ENCODE measurements at places on chromosomes 7 and 10. TPM values are rescaled to one million over a fixed set of nuclear protein-coding genes. Genes with fewer than 3 reads are reported as not detected.
A peak's percentile ranks its signal among the peaks of the same experiment; 100 is the strongest.

LIPF gene
- total RNA-seq, result not detected

BEND7 gene
- total RNA-seq, result 5.5 TPM

CHAT gene
- total RNA-seq, result not detected

ABCC2 gene
- 0.24 TPM for total RNA-seq

PRPF18 gene
- total RNA-seq, result 31.0 TPM

COX19 gene
- total RNA-seq, result 8.6 TPM

EXOC6 gene
- total RNA-seq, result 8.0 TPM

- no peaks in the 10 kb centered on the region for H3K4me1 ChIP-seq
- no peak overlapping the region for H3K27ac ChIP-seq
- no peak for DNase-seq
- H3K27me3 ChIP-seq, result no peaks in the 10 kb centered on the region
- H3K36me3 ChIP-seq, result no peaks in the 10 kb centered on the region
These were observed 48.0 kb downstream of the HSPA12A start for GRCh38 chr10:116694243-116694926.

GRCh38 chr10:78459639-78460037 is 426.0 kb downstream of the RPS24 start:
- H3K4me3 ChIP-seq, result no peak overlapping the region
- 0 out of 2 replicates have a peak, but pooled peaks cover 7% of the 10 kb centered on the region for H3K4me1 ChIP-seq
- H3K27ac ChIP-seq, result no peak overlapping the region
- no peaks in the 10 kb centered on the region for H3K27me3 ChIP-seq
- DNase-seq, result no peak

- H3K4me1 ChIP-seq, result peaks cover 24% of the 10 kb centered on the region
- no peaks in the 10 kb centered on the region for H3K36me3 ChIP-seq
- H3K4me3 ChIP-seq, result no peak overlapping the region
These were observed 144.9 kb upstream of the CELF2 start for GRCh38 chr10:10872764-10873163.

DNA sequence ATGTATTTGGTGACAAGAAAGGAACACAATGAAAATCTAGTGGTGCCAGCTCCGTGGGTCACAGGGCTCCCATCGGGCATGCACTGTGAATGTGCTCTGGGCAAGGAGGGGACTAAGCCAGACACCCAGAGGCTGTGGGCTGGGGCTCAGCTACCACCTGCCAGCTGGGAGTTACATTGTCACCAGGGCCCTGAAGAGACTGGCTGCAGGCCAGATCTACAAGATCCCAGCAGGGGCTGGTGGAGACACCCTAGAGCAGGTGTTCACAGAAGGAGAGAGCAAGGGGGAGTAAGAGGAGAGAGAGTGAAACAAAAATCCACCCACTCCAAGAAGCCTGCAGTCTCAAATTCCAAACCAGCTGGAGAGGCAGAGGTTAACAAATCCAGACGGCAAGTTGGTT is 116.6 kb upstream of the ADCY1 start:
- no peak overlapping the region for H3K4me3 ChIP-seq
- H3K27me3 ChIP-seq, result peaks cover 8% of the 10 kb centered on the region
- no peaks in the 10 kb centered on the region for H3K36me3 ChIP-seq
- no peaks in the 10 kb centered on the region for H3K4me1 ChIP-seq
- no peak overlapping the region for H3K27ac ChIP-seq
- peak; percentile 50 for DNase-seq

GRCh38 chr10:130194194-130194990 is 58.2 kb downstream of the GLRX3 start:
- no peaks in the 10 kb centered on the region for H3K4me1 ChIP-seq
- no peak overlapping the region for H3K4me3 ChIP-seq
- H3K27ac ChIP-seq, result no peak overlapping the region
- DNase-seq, result no peak

DNA sequence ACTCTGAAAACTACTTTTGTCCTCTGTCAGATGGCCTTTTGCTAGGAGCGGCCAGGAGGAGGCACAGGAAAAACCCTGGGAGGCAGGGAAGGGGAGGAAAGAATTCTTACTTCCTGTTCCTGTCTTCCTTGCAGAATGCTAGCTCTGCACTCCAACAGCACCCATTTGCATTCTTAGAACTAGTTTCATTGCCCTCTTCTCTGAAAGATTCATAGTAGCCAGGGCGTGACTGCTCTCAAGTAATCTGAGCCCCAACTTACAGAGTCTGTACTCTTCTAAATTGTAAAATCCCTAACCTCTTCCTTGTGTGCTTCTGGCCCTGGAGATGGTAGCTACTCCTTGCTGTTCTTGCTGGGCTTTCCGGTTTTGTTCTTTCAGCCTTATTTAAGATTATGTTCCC is 75.3 kb upstream of the STEAP1 start:
- no peak overlapping the region for H3K27ac ChIP-seq
- H3K4me3 ChIP-seq, result no peak overlapping the region
- H3K4me1 ChIP-seq, result no peaks in the 10 kb centered on the region
- H3K36me3 ChIP-seq, result no peaks in the 10 kb centered on the region

DNA sequence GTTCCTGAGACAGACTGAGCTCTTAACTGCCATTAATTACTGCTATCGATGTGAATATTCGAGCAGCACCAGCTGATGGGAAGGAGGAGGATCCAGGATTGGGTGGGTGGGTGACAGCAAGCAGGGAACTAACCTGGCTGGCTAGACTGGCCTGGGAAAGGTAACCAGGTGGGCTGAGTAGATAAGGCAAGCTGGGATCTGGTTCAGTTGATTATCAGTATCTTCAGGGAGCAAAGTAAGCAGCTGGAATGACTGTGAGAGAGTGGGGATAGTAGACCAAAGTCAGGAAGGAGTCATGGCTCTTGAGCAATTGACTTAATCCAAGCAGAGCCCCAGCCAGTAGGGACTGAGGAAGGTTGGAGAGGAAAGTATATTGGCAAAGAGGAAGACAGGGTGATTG is 46.9 kb upstream of the KMT2E start:
- no peaks in the 10 kb centered on the region for H3K36me3 ChIP-seq
- no peak overlapping the region for H3K27ac ChIP-seq
- H3K4me3 ChIP-seq, result no peak overlapping the region

DNA sequence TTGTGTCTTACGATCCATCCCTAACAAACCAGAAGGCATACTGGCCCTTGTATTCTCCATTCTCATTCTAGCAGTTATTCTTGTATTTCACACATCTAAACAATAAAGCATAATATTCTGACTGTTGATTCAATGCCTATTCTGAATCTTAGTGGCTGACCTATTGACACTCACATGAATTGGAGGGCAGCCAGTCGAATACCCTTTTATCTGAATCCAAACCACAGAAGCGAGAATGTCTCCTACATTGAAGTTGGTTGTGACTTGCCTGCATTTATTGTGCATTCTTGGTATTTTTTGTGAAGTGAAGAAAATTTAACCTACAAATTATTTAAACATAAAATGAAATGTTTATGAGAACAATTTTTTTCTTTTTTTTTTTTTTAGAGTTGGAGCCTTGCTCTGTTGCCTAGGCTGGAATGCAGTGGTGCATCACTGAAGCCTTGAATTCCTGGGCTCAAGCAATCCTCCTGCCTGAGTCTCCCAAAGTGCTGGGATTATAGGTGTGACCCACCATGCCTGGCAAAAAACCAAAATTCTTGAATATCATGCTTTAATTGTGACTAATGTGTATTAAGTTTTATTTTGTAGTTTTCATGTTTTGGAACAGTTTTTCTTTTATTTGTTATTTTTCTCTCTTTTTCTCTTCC is 22.7 kb downstream of the EXOC4 start:
- no peak overlapping the region for H3K4me3 ChIP-seq
- no peak overlapping the region for H3K27ac ChIP-seq
- peaks cover 10% of the 10 kb centered on the region for H3K36me3 ChIP-seq
- H3K27me3 ChIP-seq, result no peaks in the 10 kb centered on the region
- no peak for DNase-seq

GRCh38 chr10:129780901-129781795 is 182.9 kb downstream of the EBF3 start:
- H3K36me3 ChIP-seq, result no peaks in the 10 kb centered on the region
- no peak for DNase-seq
- H3K4me1 ChIP-seq, result no peaks in the 10 kb centered on the region
- no peaks in the 10 kb centered on the region for H3K27me3 ChIP-seq
- H3K4me3 ChIP-seq, result no peak overlapping the region

GRCh38 chr10:44668336-44668735 is 242.8 kb upstream of the TMEM72 start:
- no peak for DNase-seq
- no peaks in the 10 kb centered on the region for H3K4me1 ChIP-seq
- no peaks in the 10 kb centered on the region for H3K27me3 ChIP-seq
- no peak overlapping the region for H3K4me3 ChIP-seq
- H3K27ac ChIP-seq, result no peak overlapping the region
- H3K36me3 ChIP-seq, result no peaks in the 10 kb centered on the region

GRCh38 chr7:128323459-128324367 is 20.0 kb downstream of the RBM28 start:
- H3K27ac ChIP-seq, result no peak overlapping the region
- no peaks in the 10 kb centered on the region for H3K4me1 ChIP-seq
- no peaks in the 10 kb centered on the region for H3K27me3 ChIP-seq
- H3K36me3 ChIP-seq, result peaks cover 69% of the 10 kb centered on the region
- no peak overlapping the region for H3K4me3 ChIP-seq

DNA sequence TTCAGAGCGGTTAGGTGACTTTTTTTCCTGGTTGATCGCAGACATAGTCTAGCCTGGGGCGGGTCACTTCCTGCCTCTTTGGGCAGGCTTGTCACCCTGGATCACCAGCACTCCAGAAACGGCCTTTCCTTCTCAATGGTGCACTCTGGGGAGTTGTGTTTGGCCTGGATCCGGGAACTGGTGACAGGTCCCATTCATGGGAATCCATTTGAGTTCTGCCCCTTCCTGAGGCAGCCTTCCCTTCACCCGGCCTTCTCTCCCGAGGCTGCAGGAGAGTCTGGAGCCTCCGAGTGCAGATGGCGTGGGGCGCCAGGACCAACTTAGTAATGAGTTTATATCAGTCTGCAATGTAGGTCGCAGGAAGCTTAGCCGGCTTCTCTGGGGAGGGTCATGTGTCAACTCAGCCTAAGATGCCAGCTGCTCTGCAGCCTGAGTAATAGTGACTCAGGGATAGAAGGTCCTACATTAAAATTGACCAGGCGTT is 54.2 kb downstream of the TACR2 start:
- H3K27me3 ChIP-seq, result no peaks in the 10 kb centered on the region
- no peak overlapping the region for H3K4me3 ChIP-seq
- DNase-seq, result peak; percentile 20
- no peaks in the 10 kb centered on the region for H3K36me3 ChIP-seq

GRCh38 chr10:104811166-104811565 is 170.1 kb downstream of the SORCS3 start:
- no peak for DNase-seq
- H3K4me3 ChIP-seq, result no peak overlapping the region
- no peak overlapping the region for H3K27ac ChIP-seq
- H3K27me3 ChIP-seq, result no peaks in the 10 kb centered on the region
- H3K4me1 ChIP-seq, result peaks cover 15% of the 10 kb centered on the region

- DNase-seq, result no peak
- no peak overlapping the region for H3K27ac ChIP-seq
- no peaks in the 10 kb centered on the region for H3K4me1 ChIP-seq
These were observed 151.5 kb upstream of the FAM3C start for GRCh38 chr7:121547544-121548092.

GRCh38 chr10:86018735-86019058 is 347.9 kb downstream of the GRID1 start:
- no peaks in the 10 kb centered on the region for H3K4me1 ChIP-seq
- H3K27me3 ChIP-seq, result no peaks in the 10 kb centered on the region
- no peak overlapping the region for H3K4me3 ChIP-seq
- no peak for DNase-seq

- DNase-seq, result no peak
- H3K27ac ChIP-seq, result no peak overlapping the region
- H3K36me3 ChIP-seq, result no peaks in the 10 kb centered on the region
- H3K4me1 ChIP-seq, result peaks cover 5% of the 10 kb centered on the region
These were observed 395.2 kb downstream of the TFEC start for GRCh38 chr7:115635376-115635775.

GRCh38 chr7:44073664-44074348 is 8.4 kb upstream of the PGAM2 start:
- no peaks in the 10 kb centered on the region for H3K36me3 ChIP-seq
- no peaks in the 10 kb centered on the region for H3K27me3 ChIP-seq
- H3K4me3 ChIP-seq, result no peak overlapping the region
- no peak overlapping the region for H3K27ac ChIP-seq
- peaks cover 15% of the 10 kb centered on the region for H3K4me1 ChIP-seq

- H3K27ac ChIP-seq, result no peak overlapping the region
- no peaks in the 10 kb centered on the region for H3K36me3 ChIP-seq
- no peak overlapping the region for H3K4me3 ChIP-seq
These were observed 89.4 kb upstream of the CNTNAP2 start for GRCh38 chr7:146027243-146027642.

GRCh38 chr10:35758076-35758475 is 116.0 kb upstream of the FZD8 start:
- H3K36me3 ChIP-seq, result no peaks in the 10 kb centered on the region
- DNase-seq, result no peak
- H3K27ac ChIP-seq, result no peak overlapping the region
- no peaks in the 10 kb centered on the region for H3K27me3 ChIP-seq
- no peaks in the 10 kb centered on the region for H3K4me1 ChIP-seq

DNA sequence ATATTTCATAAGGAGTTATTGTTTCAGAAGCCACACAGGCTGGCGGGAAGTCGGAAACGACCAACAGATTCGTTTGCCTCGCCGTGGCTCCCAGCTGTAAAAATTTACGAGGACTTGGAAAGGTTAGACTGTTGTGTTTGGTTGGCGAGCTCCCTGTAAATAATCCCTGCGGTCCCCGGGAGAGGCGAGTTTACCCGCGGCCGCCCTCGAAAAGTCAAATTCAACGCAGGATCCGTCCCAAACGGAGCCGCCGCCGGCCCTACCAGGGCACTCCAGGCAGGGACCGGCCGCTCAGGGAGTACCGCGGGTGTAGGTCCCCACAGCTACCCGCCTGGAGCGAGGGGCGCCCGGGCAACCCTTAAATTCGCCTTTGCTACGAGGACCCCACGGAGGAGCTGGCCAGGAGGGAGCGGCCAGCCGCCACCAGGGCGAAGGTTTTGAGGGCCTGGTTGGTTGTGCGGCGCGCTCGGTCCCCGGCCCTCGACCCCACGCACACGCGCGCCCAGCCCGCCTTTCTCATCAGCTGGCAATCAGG is 726 bp upstream of the HOXA9 start:
- H3K27ac ChIP-seq, result no peak overlapping the region
- H3K27me3 ChIP-seq, result no peaks in the 10 kb centered on the region
- no peak for DNase-seq
- H3K36me3 ChIP-seq, result peaks cover 2% of the 10 kb centered on the region
- no peaks in the 10 kb centered on the region for H3K4me1 ChIP-seq

- no peak overlapping the region for H3K27ac ChIP-seq
- H3K4me1 ChIP-seq, result peaks cover 9% of the 10 kb centered on the region
- no peak overlapping the region for H3K4me3 ChIP-seq
- H3K36me3 ChIP-seq, result peaks cover 19% of the 10 kb centered on the region
- no peaks in the 10 kb centered on the region for H3K27me3 ChIP-seq
These were observed 52.3 kb downstream of the CCDC3 start for GRCh38 chr10:12949248-12949647.

- no peaks in the 10 kb centered on the region for H3K36me3 ChIP-seq
- DNase-seq, result no peak
- no peak overlapping the region for H3K4me3 ChIP-seq
- H3K27me3 ChIP-seq, result no peaks in the 10 kb centered on the region
These were observed 122.4 kb downstream of the MAPK8 start for GRCh38 chr10:48428896-48429295.

GRCh38 chr7:35286422-35286821 is 32.5 kb upstream of the TBX20 start:
- DNase-seq, result no peak
- no peaks in the 10 kb centered on the region for H3K36me3 ChIP-seq
- H3K4me3 ChIP-seq, result no peak overlapping the region
- H3K27me3 ChIP-seq, result peaks cover 13% of the 10 kb centered on the region

- no peak overlapping the region for H3K4me3 ChIP-seq
- peaks cover 71% of the 10 kb centered on the region for H3K36me3 ChIP-seq
- no peak overlapping the region for H3K27ac ChIP-seq
- DNase-seq, result no peak
- H3K4me1 ChIP-seq, result no peaks in the 10 kb centered on the region
- no peaks in the 10 kb centered on the region for H3K27me3 ChIP-seq
These were observed 83.0 kb upstream of the DNAJB6 start for GRCh38 chr7:157253850-157254249.
